ENCODE measurements at places on chromosomes 5 and 9.

GRCh38 chr9:120726484-120726883, 12.2 kb upstream of the MEGF9 start:
- no peak for DNase-seq

- no peak for DNase-seq
Observed at GRCh38 chr5:133825631-133826289, 142.7 kb downstream of the C5orf15 start.

DNA sequence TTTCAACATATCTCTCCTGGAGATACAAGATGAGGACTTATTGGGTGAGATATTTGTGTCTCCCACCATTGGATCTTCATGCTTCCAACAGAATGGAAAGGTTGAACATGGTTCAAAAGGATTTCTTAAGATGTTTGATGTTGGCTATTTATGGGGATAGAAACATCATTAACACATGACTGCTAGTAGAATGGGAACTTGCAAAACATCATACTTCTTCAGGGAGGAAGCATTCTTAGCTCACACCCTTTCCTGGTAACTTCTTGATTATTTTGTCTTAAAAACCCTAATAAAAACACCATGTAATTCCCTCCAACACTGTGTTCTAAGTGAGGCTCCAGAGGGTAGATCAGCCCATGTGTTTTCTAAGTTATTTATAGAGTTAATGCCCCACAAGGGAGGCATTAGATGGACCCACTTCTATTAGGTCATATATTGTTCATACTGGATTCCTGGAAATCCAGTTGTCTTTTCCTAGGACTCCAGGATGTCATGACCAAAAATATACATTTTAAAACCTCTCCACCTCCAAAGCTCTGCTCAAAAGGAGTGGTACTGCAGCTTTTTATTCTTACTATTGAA, 95.8 kb downstream of the FOXD1 start:
- DNase-seq = no peak

GRCh38 chr9:91660521-91660920, 236.9 kb upstream of the NFIL3 start:
- no peak for DNase-seq

GRCh38 chr9:2621722-2622460, at the start of gene VLDLR:
Gene VLDLR (plus strand): TSS chr9:2621787. CDS start chr9:2622190, 403 bp downstream.
- DNase-seq = peak; percentile 20

GRCh38 chr5:82466986-82467561, 188.9 kb upstream of the RPS23 start:
- no peak for DNase-seq

DNA sequence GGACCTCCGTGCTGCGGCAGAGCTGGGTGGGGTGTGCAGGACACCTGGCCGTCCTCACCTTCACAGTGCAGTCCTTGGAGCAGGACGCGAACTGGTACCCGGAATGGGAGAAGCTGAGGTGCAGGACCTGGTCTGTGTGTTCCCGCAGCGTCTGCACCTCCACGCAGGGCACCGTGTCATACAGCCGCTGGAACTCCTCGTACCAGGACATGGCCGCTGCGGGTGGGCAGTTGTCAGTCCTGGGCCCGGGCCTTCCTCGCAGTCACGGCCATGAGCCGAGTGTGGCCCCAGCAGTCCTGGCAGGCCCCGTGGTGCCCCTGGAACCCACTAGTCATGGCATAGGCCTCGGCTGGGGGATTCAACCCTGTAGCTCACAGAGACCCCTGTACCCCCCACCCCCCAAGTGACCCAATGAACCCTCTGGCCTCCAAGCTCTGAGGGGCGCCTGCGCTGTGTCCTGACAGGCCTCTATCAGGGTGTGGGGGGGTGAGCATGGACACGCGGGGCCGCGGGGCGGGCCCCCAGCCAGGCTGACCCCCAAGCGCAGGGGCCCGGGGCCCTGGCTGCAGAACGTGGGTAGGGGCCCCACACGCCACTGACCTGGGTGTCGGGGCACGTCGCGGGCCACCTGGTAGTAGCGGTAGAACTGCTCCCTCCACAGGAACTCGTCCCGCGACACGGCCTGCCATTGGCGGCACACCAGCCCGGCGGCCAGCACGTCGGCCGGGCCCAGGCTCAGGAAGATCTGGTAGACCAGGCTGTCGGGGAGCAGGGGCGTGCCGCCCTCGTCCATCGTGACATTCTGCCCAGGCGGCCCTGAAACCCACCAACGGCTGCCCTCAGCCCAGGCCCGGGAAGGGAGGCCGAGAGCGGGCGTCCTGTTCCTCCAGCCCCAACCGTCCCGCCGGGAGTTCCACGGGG, 987 bp downstream of the FBXW5 start:
- DNase-seq = peak; percentile 37
